Stimulated activated CD4-positive, alpha-beta T cell treated with anti-CD3 and anti-CD28 coated beads, Interleukin-12 subunit alpha, Interleukin-12 subunit beta, amount 100 ng/mL, for 48 hours (primary cell): ENCODE measurements at places on chromosomes 4 and X.
A peak's percentile ranks its signal among the peaks of the same experiment; 100 is the strongest.

DNA sequence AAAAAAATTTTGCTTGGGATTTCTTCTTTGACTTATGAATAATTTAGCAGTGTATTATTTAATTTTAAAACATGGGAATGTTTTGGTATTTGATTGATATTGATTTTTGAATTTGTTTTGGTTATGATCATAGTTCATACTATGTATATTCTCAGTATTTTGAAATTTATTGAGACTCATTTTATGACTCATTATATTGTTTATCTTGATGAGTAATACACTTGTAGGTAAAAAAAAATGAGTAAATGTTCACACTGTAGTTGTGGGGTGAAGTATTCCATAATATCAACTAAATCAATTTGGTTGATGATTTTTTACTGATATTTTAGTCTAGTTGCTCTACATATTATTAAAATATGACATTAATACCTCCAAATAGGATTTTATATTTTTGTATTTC, 1142.2 kb downstream of the ADGRL3 start:
- DNase-seq = no peak

GRCh38 chr4:119861731-119862130, 204.9 kb downstream of the MAD2L1 start:
- DNase-seq = no peak

DNA sequence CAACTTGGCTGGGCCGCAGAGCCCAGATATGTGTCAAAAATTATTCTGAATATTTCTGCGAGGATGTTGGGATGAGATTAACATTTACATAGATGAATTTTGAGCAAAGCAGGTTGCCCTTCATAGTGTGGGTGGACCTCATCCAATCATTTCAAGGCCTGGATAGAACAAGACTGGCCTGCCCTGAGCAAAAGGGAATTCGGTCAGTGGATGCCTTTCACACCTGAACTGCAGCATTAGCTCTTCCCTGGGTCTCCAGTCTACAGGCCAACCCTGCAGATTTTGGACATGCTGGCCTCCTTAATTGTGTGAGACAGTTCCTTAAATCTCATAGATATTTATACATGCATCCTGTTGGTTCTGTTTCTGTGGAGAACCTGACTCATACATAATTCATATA, 32.4 kb upstream of the SLC10A4 start:
- no peak for DNase-seq

DNA sequence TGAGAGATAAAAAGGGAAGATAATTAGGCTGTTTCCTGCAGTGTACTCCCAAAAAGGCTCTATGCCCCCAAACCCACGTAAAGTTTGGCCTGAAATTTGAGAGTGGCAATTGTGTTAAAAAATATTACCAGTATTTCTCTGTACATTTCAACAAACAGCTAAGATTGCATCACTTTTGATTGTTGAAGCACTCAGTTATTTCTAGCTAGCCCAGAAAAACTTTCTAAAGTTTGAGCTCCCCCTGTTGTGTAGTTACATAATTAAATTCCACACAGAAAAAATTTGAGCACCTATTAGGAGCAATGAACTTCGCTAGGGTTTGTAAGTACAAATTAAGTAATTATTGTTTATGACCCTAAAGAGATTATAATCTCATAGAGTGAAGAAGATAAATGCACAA, 109.4 kb downstream of the DLG3 start:
- DNase-seq = no peak

- no peak for DNase-seq
Observed at GRCh38 chr4:157076578-157076947, 613 bp downstream of the GLRB start.

DNA sequence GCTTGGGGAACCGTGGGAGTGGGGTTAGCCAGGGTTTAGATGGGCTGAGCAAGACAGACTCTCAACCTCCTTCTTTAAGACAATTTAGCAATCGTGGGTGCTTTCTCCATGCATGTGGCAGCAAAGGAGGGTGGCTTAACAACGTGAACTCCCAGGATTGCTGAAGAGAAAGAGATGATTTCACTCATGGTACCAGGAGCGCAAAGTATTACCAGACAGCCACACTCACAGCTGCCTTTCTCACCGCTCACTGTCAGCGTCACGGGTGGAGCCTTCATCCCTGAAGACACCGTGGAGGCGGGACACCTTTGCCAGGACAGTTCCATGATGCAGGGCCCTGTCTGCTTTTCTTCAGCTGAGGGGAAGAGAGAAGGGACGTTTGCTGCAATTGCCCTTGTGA, 212.5 kb upstream of the PSAPL1 start:
- DNase-seq = no peak

- DNase-seq = no peak
Observed at GRCh38 chr4:110540982-110541451, 65.1 kb downstream of the ENPEP start.

DNA sequence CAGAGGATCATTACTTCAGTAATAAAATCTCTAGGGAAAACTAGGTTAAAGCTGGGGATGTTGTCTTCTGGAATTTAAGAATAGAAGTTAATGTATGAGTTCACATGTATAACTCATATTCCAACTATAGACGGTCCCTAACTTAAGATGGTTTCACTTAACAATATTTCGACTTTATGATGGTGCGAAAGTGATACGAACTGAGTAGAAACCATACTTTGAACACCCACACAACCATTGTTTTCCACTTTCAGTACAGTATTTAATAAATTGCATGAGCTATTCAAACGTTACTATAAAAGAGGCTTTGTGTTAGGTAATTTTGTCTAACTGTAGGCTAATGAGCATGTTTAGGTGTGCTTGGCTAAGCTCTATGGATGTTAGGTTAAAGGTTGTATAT, 38.7 kb downstream of the CCSER1 start:
- no peak for DNase-seq

DNA sequence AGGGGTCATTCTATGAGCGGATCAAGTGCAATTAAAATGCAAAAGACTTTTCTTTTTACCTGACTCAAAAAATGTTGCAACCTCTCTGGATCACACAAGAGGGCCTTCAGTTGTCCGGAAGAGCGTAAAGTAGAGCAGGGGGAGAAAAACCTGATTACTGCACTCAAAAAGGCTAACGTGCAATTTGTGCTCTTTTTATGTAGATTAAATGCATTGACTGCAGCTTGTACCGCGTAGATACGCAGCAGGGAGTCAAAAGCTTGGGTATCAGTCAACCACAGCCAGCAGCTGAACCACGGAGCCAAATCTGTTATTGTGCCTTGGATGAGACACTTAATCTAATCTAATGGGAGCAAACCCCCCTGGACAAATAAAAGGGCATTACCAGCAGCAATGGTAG, 107.3 kb upstream of the RAI2 start:
- no peak for DNase-seq

GRCh38 chr4:116724249-116724648, 361.1 kb downstream of the TRAM1L1 start:
- DNase-seq = no peak

DNA sequence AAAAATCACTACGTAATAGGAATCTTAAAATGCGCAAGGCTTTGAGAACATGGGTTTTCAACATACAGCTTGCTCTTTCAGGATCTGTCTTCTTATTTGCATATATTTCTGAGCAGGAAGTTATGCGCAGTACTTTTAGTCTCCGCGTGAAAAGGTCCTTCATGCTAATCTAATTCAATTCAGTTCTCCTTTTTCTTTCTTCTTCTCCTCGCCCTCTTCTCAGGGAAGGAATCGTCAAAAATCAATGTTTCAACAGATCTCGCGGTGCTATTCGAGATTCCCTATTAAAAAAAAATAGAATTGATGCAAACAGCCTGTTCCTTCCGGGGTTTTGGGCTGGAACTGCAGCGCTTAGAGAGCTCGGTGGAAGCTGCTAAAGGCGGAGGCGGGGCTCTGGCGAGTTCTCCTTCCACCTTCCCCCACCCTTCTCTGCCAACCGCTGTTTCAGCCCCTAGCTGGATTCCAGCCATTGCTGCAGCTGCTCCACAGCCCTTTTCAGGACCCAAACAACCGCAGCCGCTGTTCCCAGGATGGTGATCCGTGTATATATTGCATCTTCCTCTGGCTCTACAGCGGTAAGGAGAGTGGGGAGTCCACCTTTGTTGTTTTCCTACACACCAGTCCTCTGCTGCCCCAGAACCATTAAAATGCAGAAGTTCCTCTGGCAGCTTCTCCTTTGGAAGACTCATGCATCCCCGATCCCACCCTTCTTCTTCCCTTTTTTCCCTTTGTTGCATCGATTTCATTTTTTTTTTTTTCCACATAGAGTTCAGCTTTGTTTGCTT, at the start of the genes HMGN5 and SH3BGRL:
Gene HMGN5 (minus strand): TSS at position 243 of the 785 bp plus-strand sequence. CDS start 80,364 bp downstream, outside the sequence.
Gene SH3BGRL (plus strand): TSS at position 432 of the 785 bp plus-strand sequence. CDS start 99 bp downstream, at position 531.
- DNase-seq = peak; percentile 41

DNA sequence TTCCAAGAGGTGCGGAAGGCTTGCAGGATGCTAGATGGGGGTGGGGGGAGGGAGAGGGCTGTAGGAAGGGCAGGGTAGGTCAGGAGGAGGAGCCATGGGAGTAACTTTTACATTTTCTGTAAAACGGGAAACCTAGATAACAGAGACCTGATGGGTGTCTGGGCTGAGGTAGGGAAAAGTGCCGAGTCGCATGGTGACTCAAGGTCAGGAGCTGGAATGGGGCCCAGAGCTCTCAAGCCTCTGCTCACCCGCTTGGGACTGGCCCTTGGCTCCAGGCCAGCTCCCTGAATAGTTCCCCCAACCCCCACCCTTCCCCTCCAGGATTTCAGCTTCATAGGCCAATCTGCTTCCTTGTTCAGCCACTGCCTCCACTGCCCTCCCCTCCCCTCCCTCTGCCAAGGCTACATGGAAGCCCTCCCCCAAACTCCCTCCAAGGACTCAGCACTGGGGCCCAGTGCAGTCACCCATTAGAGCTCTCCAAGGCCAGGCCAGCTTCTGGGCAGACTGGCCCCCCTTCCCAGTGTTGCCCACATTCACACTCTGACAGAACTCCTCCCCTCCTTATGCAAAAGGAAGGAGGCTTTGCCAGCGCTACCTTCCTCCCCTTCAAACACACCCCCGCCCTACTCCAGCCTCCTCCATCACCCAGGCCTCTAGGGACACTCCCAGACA, 43.6 kb downstream of the TSC22D3 start:
- no peak for DNase-seq

- DNase-seq = no peak
Observed at GRCh38 chrX:108736509-108737479, at the start of gene IRS4. TSS of gene IRS4 (minus strand) at chrX:108736563.

DNA sequence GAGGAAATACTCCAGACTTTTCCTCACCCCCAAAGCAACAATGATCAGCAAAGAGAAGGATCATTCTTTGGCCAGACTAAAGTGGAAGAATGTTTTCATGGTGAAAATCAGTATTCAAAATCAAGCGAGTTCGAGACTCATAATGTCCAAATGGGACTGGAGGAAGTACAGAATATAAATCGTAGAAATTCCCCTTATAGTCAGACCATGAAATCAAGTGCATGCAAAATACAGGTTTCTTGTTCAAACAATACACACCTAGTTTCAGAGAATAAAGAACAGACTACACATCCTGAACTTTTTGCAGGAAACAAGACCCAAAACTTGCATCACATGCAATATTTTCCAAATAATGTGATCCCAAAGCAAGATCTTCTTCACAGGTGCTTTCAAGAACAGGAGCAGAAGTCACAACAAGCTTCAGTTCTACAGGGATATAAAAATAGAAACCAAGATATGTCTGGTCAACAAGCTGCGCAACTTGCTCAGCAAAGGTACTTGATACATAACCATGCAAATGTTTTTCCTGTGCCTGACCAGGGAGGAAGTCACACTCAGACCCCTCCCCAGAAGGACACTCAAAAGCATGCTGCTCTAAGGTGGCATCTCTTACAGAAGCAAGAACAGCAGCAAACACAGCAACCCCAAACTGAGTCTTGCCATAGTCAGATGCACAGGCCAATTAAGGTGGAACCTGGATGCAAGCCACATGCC, 89.7 kb downstream of the TET2 start:
- DNase-seq = no peak

DNA sequence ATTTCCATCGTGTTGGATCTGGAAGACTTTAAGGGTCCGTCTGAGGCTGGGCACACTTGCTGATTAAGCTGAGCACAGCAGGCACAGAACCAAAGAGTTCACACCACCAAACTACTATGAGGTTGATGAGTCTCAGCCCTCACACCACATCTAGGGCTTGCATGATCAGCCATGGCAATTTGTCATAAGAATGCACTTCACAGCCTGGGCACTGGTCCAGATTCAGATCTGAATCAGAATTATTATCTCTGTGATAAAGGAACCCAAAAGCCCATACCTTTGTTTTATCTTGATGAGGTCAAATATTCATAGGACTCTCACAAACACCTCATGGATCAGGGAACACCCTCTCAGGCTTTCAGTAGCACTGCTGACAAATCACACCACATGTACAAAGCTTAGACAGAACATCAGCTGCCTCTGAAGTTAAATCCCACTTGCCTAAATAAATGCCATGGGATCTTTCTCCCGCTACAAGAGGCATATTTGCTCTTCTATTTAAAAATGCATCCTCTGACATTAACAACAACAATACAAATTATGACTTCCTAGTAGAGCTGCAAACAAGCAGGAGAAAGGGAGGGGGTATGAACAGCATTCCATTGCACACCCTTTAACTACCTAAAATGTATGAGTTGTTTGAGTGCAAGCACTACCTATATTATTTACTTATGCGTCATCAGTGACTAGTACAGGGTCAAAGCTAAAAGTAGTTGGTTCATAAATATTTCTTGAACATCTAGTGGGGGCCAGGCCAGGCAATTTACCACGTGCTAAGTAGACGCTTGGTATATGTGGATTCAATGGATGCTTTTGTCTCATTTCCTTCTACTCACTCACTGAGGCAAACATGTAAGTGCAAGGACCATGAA, 186.3 kb upstream of the FGF13 start:
- DNase-seq = no peak

- DNase-seq = no peak
Observed at GRCh38 chr4:17323554-17324385, 188.1 kb downstream of the QDPR start.

DNA sequence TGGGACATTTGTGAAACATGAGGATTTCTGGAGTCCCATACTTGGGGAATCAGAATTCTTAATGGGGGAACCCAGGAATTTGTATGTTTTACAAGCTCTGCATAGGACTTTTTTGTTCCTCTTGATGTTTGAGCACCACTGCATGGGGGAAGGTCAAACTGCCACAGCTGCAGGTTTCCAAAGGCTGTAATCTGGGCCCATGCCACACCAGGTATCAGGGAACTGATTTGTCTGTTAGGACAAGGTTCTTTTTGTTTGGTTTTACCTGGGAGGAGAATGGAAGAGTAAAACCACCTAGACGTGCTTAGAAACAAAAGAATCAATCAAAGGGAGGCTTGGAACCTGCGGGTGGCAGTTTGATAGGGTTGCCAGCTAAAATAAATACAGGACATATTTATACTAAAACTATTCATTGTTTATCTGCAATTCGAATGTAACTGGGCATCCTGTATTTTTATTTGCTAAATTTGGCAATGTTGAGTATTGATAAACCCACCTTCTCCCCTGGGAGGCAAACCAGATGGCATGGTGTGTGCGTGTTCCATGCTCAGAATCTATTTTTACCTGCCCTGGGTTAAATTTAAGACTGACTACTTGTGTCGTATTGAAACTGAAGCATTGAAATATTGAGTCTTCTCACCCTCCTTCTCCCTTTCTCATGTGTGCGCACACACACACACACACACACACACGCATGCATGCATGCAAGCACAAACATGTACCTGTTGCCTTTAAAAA, 63.7 kb downstream of the TMEM164 start:
- DNase-seq = no peak

GRCh38 chr4:61400439-61401038, 200.4 kb downstream of the ADGRL3 start:
- DNase-seq = no peak

GRCh38 chrX:67779099-67779498, 235.3 kb downstream of the AR start:
- DNase-seq = no peak
